ENCODE measurements at places on chromosomes 6 and 20. TPM values are rescaled to one million over a fixed set of nuclear protein-coding genes. Genes with fewer than 3 reads are reported as not detected.

DNA sequence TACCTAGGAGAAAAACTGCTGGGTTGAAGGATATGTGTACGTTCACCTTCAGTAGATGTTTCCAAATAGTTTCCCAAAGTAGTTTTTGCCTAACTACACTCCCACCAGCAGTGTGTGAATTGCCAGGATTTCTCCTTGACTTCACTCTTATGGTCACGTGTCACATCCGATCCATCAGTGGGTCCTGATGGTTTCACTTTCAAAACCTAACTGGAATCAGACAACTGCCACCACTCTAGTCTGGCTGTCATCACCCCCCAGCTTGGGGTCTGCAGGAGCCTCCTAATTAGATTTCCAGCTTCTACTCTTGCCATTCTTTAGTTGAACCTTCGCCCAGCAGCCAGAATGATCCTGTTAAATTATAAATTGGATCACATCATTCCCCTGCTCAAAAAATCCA is 8.5 kb upstream of the SLC12A5 start:
- no peak for DNase-seq

DNA sequence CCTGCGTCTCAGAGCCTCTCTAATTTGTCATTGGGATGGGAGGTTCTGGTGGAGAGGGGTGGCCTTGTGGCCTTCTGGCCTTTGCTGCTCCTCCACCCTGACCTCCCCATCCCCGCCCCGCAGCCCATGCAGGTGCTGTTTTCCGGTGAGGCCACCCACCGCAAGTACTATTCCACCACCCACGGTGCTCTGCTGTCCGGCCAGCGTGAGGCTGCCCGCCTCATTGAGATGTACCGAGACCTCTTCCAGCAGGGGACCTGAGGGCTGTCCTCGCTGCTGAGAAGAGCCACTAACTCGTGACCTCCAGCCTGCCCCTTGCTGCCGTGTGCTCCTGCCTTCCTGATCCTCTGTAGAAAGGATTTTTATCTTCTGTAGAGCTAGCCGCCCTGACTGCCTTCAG is 171.8 kb upstream of the RNF24 start:
- no peak for DNase-seq

GRCh38 chr6:166162599-166163342 is 4.9 kb downstream of the TBXT start:
- DNase-seq: no peak

DNA sequence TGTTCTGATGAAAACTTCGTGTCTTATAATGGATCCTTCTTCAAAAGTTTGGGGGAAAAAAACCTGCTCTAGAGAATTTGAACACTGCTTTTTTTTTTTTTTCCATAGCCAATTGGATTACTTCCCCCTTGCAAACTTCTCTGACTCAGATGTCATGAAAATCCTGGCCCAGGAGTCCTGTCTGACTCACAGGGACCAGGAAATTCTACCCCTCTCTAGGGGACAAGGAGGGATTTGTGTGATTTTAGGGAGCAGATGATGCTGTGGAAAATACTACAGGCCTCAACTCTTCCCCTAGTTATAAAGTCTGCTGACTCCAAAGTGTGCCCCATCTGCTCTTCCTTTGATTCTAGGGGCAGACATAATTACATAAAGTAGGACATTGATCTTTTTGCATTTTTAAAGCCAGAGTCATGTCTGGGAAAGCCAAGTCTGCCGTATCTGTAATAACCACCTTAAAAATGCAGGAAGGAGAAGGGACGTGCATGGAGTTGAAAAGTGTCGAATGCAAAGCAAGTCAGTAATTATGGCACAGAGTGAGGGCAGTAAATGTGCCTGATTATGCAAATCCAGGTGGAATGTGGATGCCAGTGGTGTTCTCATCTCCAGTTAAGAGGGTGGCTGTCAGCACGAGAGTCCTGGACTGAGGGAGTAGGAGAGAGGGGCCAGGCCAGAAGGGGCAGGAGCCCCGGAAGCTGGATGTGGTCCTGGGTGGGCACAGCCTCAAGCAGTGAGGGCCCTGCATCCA is 144.3 kb upstream of the SULF2 start:
- DNase-seq: no peak

Gene PNLDC1
- polyA plus RNA-seq: 0.46 TPM
